ENCODE measurements at places on chromosomes 3 and 15. TPM values are rescaled to one million over a fixed set of nuclear protein-coding genes. Genes with fewer than 3 reads are reported as not detected.

The GPR149 gene
- polyA plus RNA-seq = not detected

The SERINC4 gene
- polyA plus RNA-seq = 0.46 TPM

DNA sequence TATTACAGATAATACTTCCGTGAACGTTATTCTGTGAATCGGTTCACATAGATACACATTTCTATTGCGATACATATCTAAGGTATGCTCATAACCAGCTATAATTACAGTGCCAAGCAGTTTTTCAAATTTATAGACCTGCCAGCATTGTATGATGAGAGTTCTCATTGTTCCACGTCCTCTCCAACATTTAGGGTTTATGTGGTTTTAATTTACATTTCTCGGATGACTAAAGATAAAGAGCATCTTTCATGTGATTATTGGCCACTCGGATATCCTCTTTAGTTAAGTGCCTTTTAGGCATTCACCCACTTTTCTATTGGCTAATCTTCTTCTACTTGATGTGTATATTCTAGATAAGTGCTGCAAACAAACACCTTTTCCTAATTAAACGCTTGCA lies 134.7 kb upstream of the CCDC54 start:
- DNase-seq = no peak

DNA sequence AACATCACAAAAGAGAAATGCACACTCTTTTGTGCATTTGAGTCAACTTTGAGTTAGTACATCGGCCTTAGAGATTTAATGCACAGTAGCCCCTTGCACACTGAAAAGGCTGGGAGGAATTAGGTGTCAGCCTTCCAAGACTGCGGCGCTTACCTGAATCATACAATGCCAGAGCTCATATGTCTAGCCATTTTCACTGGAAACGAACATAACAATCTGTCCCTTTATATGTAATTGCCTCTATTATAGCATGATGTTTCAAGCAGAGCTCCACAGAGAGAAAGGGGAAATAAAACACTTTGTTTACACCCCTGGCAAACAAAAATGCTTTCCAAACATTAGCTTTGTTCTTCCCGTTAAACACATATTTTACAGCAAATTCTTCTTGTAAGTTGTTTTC lies 315.7 kb upstream of the SLCO3A1 start:
- no peak for DNase-seq

DNA sequence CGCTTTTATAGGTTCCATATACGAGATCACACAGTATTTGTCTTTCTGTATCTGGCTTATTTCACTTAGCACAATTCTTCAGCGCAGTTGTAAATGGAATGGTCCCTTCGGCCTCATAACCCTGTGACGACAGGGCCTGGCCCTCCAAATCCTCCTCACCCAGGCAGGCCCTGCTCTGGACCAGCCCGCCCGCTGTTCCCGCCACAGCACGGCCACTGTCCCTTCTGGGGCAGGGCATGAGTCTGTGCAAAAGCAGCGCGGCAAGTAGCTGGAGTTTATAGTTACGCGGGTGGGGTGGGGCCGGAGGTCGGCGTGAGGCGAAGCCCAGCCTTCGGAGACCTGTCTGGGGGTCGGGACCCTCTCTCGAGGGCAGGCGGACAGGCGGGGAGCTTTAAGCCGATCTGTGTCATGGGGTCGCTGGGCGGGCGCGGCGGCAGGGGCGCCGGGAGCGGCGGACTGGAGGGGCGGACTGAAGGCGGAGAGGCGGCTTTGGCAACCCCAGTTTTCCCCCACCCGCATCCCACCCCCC lies 543 bp downstream of the ARPIN start:
- peak; percentile 49 for DNase-seq

GRCh38 chr3:45759851-45760250 lies 36.5 kb downstream of the SLC6A20 start:
- no peak for DNase-seq

DNA sequence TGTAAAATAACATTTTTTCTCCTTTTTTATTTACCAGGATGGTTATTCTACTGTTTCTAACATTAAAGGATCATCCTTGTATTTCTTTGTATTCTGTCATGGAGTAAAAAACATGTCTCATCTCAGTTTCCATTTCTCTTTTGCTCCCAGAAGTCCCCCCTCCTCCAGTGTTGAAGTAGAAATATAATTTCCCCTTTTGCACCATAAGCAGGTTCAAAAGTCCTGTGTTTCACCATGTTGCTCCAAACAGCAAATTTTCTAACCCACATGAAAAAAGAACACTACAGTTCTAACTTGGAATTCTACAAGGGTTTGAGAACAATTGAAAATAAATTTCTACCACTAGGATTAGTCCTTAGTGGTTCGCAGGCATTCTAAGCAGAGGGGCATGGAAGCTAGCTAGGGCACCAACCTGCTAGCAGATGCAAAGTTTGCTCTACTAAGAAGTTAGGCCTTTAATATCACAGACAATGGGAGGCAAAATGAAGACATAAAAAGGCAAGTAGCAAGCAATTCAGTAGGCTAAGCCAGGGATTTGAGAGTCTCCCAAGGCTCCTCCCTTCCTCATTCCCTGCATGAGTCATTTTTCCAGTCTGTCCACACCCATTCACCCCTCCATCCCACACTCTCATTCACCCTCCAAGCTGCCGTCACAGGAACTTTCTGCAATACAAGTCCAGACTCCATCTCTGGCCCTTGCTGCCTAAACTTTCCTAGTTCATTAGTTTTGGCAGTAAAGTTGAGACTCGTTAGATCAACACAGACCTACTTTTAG lies 2.3 kb upstream of the MBNL1 start:
- peak; percentile 58 for DNase-seq

- peak; percentile 52 for DNase-seq
These were observed 59.0 kb downstream of the DPPA2 start for GRCh38 chr3:109257269-109257668.

DNA sequence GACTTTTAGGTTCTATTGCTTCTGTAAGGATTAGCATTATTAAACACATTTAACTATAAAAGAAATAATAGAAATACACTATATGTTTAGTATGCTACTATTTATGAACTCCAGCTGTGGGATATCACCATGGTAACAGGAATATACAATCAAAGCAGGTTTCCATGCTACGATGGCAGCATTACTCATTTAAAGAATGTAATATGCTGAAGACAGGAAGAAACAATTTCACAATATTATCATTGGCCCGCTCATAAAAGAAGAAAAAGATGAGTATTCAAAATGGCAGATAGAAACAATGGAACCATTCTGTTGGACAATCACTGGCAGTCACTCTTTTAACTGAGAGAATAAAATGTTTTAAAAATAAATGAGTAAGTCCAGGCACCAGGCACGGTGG lies 153.4 kb downstream of the CBLB start:
- no peak for DNase-seq

DNA sequence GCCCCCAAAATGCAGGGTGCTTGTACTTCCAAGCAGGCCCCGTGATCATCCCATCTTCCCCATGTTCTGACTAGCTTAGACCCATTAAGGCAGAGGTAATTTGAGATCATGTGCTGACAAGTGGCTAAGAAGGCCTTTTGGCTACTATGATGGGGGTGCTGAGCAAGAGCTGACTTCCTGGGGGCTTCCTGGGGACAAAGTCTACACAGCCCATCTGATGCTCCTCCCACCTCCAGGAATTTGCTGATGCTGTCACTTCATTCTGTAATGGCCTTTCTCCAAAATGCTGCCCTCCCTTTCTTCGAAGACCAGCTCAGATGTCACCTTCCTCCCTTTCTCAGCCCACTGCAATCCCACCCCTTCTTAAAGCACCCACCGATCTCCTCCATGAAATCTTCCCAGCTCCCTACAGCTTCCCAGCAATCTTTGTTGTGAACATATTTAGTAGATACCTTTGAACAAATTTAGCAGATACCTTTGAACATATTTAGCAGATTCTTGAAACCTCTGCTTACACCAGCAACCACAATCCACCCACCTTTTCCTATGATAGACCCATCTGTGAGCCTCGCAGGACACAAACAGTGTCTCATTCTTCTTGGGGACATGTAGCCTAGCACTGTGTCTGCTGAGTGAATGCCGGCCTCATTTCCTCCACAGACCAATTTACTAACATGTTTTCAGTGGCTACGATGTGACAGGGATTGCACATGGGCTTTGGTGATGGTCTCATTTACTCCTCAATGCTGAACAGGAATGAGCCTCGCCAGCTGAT lies 223.3 kb downstream of the EPHB1 start:
- DNase-seq = no peak

DNA sequence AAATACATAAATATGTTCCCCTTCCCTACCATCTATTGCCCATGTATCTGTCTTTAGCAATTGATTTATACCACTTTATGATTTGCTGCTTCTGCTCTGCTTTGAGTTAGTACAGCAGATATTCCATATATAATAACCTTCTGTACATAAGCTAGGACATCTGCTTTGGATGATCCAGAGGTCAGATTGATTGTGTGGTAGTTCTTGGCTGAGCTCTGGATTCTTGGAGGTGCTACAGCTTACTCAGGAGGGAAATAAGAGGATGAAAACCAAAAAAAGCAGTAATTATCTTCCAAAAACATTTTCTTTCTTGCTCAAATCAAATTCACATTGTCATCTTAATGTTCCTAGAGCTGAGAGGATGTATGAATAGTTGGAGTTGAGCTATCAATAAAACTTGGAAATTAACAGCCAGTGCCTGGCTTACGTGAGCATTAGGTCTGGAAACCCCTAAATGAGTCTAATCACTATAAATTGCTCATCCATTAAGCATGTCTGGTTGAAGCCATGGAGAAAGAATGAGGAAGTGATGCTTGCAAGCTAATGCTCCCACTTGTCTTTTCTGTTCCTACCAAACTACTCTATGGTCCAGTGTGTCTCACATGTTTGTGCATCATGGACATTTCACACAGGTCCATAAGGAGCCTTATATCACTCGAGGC lies 36.3 kb upstream of the TMEM42 start:
- no peak for DNase-seq
